Kidney (tissue), 22 donors: ENCODE measurements at places on chromosomes 5 and 9. TPM values are rescaled to one million over a fixed set of nuclear protein-coding genes. Genes with fewer than 3 reads are reported as not detected.

DNA sequence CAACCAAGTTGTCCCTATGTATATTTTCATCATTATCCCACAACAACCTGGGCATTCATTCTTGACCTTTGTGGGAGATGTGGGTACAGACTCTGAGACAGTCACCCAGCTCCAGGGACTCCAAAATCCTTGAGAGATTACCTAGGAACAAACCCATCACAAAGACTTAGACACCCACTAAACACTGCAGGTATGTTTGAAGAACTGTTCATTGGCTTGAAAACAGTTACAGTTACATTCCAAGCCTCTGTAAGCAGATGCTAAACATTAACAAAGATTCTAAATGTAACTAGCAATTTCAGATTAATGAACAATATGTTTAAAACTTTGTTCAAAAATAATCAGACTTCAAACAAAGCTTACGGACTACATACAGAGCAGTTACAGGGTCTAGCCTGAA is 24.7 kb downstream of the DEPDC1B start:
- no peak for DNase-seq

- no peak for DNase-seq
These were observed 131.3 kb upstream of the SLC28A3 start for GRCh38 chr9:84471816-84472215.

DNA sequence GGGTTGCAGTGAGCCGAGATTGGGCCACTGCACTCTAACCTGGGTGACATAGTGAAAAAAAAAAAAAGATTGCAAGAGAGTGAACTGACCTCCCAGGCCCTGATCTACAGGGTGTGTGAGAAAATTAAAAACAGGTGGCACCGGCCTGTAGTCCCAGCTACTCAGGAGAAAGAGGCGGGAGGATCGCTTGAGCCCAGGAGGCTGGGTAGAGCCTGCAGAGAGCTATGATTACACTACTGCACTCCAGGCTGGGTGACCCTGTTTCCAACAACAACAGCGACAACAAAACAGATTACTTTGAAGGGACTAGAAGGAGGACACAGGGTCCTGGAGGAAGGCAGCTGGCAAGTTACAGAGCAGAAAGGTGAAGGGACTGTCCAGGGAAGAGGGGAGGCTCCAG is 42.2 kb upstream of the FABP6 start:
- DNase-seq: no peak

DNA sequence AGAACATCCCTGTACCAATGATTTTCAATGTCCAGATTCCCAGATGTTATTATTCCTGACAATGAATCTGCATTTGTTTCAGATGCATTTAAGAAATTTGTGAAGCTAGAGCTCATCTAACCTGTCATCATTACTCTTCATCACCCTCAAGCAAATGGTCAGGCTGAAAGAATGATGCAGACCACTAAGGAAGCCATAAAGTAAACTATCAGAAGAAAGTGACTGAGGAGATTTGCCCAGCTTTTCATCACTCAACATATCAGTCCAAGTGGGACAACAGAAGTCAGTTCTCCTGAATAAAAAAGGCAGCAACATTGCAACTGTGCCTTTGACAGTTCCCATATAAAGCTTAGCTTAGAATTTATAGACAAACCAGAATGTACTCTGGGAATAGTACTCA is 419.9 kb downstream of the PDE4D start:
- no peak for DNase-seq

- peak; percentile 93 for DNase-seq
These were observed at the start of gene CTNND2 for GRCh38 chr5:11904265-11904906. TSS of gene CTNND2 (minus strand) at chr5:11904446. CDS start at chr5:11903853, 593 bp downstream.

DNA sequence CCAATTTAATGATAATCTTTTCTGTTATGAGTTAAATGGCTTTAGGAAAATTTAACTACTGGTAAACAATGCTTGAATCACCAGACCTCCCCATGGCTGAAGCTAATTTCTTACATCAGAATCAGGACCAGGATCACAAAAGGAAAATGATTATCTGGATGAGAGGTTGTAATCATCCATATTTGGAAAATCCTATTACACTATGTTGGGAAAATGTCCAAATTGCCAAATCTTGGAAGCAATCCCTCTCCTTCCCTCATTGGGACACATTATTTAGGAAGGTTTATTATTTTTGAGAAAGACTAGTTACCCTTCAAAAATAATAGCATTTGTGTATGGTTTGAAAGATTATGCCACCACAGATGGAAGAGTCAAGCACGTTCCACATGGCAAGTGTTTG is 130.7 kb upstream of the MINAR2 start:
- DNase-seq: no peak

GRCh38 chr5:150172145-150172544 is 5.6 kb downstream of the CDX1 start:
- DNase-seq: no peak

- peak; percentile 71 for DNase-seq
These were observed 107.0 kb downstream of the ZNF354C start for GRCh38 chr5:179166886-179167841.

SLC34A3 gene
- total RNA-seq: 0.13 TPM

C5orf63 gene
- 8.5 TPM for total RNA-seq

CSF1R gene
- total RNA-seq: 55.8 TPM

TMEM167A gene
- total RNA-seq: 82.0 TPM

PCBD2 gene
- 19.2 TPM for total RNA-seq

LCN10 gene
- total RNA-seq: 8.4 TPM

LTC4S gene
- 30.6 TPM for total RNA-seq

HAPLN1 gene
- 0.19 TPM for total RNA-seq
